ENCODE measurements at places on chromosomes 1 and 21. TPM values are rescaled to one million over a fixed set of nuclear protein-coding genes. Genes with fewer than 3 reads are reported as not detected.

The PCP4L1 gene
- polyA plus RNA-seq: 0.45 TPM

The KISS1 gene
- not detected for polyA plus RNA-seq

The KIAA0040 gene
- polyA plus RNA-seq: 7.5 TPM

The KCNJ9 gene
- not detected for polyA plus RNA-seq

The RXRG gene
- polyA plus RNA-seq: 1.4 TPM

The FAM78B gene
- 2.7 TPM for polyA plus RNA-seq

The C1orf87 gene
- not detected for polyA plus RNA-seq

The OR2T29 gene
- not detected for polyA plus RNA-seq

The CNR2 gene
- polyA plus RNA-seq: not detected

Measured in right cardiac atrium (tissue), 5 donors.